ENCODE measurements at places on chromosomes 4 and X.

- DNase-seq, result no peak
Measured at GRCh38 chrX:48589482-48590162, 7.7 kb upstream of the WDR13 start.

DNA sequence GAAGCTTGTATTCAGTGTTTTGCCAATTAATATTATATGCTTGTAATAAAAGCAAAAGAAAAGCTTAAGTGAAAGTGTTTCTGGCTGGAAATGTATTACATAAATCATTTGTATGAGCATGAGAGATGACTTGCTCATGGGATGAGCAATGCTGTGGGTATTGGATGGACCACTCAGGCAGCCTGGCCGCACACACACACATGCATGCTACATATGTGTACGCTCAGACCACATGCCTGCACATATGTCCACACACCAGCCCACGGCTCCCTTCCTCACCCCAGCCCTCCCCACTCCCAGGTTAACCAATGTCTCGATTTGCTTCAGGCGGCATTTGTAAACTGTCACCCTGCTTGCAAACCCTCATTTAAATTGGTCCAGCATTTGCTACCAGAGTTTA is 55.9 kb downstream of the CPLX1 start:
- no peak for DNase-seq

GRCh38 chr4:146510942-146511341 is 10.8 kb downstream of the SLC10A7 start:
- DNase-seq, result no peak

DNA sequence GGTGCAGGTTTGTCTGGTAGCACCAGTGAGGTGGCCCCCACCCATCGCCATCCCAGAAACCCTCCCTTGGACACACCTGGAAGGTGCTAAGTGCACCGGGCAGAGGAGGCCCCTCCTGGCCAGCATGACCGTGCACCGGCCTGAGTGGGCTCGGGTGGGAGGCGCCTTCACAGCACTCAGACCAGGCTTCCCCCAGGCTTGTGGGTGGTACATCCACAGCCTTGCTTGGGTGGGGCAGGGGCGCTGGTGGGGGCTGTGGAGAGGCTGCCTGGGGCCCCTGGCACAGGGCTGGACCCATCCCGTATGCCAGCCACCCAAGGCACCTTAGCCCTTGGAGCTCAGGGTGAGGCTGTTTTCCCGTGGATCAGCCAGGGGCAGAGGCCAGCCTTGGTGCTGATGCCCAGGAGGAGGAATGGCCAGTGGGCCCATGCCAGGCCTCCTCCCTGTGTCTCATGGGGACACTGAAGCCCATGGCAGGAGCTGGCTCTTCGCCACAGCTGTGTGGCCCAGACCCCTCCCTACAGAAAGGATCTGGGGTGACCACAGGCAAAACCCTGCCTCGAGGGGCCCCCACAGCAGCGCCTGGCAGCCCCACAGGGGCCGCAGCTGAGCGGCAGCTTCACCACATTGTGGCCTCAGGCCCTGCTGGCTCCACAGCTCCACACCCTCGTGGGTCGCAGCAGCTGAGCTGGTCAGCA is 21.4 kb downstream of the NKX1-1 start:
- no peak for DNase-seq

GRCh38 chr4:29320947-29321620 is 1399.1 kb upstream of the PCDH7 start:
- DNase-seq, result no peak

DNA sequence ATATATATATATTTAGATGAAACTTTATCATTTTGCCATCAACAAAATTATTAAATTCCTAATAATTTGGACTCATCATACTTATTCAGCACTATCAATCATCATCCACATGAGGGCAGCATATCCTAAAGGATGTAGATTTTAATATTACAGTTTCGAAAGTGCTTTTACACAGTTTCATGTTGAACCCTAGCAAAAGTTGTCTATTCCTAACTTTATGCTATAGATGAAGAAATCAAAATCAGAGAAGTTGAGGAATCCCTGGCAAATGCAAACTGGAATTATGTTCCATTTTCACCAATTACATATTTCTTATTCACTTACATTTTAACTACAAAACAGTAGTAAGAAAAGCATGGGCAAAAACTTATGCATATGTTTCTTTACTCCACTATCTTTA is 36.6 kb upstream of the UGT2A1 start:
- no peak for DNase-seq

GRCh38 chrX:1435241-1435895 is 17.3 kb downstream of the ASMTL start:
- no peak for DNase-seq

- no peak for DNase-seq
Measured at GRCh38 chrX:10103023-10103422, 53.8 kb upstream of the CLCN4 start.

DNA sequence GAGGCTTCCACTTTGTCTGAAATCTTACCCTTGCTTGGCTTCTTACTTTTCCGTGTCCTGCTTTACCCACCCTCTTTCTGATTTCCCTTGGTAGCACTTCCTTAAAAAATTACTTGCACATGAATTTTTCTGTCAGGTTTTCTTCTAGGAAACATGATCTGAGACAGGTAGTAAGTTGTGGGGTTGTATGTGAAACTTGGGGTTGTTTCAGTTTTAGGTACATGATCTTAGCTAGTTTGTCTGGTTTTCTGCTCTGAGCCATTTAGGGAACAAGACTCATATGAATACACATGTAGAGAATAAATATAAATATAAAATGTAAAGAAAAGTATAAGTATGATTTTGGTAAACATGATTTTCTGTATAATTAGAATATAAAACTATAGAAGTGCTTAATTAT is 17.4 kb upstream of the ARMCX2 start:
- no peak for DNase-seq

GRCh38 chrX:137999552-137999951 is 433.6 kb downstream of the ZIC3 start:
- no peak for DNase-seq

DNA sequence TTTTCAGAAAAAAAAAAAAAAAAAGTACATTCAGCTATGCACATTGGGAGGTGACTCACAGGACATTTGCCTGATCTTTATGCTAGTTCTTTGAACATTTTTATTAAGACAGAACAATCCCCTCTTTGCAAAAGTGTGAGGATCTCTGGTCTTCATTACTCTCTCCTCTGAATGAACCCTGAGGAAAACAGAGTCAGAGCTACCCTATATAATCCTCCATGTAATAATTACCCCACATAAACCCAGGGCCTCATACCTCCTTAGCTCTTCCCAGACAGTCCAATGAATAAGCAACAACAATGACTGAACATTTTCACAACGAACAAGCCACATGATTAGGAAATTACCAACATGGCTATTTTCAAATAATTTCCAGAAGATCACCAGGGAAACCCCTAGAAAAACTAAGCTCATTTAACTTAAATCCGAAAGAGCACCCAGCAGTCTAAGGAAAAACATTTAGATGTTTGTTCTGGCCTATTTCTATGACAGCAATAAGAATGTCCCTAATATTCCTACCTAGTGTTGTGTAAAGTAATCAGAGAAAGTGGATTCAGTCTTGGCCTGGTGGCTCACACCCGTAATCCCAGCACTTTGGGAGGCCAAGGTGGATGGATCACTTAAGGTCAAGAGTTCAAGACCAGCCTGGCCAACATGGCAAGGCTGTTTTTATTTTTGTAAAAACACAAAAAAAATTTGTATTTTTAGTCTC is 37.8 kb downstream of the TBC1D9 start:
- no peak for DNase-seq

DNA sequence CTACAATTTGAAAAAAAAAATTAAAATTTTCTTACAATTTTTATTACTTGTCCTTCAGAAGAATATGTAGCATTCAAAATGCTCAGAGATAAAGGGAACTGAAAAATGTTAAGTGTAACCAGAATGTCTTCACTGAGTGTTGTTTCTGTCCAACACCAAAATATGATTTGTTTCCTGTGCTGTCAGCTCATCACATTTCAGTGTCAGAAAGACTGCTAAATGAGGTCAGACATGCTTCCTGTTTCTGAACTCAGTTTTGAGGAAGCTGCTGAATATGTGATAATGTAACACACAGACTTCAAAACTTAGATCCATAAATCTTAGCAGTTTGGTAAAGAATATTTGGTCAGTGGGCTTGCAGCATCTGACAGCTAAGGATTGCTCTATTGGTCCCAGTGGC is 1849.7 kb downstream of the PCDH7 start:
- DNase-seq, result no peak

DNA sequence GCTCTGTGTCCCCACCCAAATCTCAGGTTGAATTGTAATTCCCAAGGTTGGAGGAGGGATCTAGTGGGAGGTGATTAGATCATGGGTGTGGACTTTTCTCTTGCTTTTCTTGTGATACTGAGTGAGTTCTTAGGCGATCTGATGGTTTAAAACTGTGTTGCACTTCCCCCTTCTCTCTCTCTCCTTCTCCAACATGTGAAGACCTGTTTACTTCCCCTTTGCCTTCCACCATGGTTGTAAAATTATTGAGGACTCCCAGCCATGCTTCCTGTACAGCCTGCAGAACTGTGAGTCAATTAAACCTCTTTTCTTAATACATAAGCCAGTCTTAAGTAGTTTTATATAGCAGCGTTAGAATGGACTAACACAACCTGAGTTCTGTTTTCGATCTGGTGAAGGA is 738.2 kb downstream of the ARAP2 start:
- DNase-seq, result no peak

- no peak for DNase-seq
Measured at GRCh38 chr4:149549911-149550310, 265.7 kb downstream of the IQCM start.

DNA sequence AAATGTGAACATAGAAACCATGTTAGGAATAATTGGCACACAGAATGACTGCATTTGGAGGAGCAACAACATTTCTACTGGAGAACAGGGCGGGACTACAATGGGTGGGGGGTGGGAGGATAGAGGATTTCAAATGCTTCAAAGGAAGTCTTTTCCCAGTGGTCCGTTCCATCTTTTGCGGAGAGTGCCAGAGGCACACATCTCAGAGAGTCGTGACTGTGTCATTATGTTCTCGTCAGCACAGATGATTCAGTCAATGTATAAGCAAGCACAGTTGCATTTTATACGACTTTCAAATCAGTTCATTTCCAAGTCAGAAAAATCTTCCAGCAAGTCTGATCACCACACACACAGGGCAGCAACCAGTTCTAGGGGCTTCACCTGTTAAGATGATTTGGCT is 22.7 kb upstream of the GPR50 start:
- no peak for DNase-seq

DNA sequence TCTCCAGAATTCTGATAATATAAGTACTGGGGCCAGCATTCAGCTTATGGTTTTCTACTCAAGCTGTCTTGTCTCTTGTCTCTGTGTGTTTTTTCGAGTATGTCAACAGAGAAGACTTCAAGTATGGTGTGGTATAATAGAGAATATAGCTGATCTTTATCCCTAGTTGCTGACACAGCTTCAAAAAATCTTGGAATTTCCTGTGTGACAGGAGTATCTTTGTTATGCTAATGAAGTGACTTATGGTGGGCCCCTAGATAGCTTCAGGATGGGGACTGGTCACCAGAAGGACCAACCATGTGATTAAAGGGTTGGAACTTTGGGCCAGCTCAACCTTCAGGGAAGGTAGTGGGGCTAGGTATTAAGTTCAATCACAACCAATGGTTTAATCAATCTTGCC is 2.9 kb downstream of the GPRASP3 start:
- DNase-seq, result no peak

DNA sequence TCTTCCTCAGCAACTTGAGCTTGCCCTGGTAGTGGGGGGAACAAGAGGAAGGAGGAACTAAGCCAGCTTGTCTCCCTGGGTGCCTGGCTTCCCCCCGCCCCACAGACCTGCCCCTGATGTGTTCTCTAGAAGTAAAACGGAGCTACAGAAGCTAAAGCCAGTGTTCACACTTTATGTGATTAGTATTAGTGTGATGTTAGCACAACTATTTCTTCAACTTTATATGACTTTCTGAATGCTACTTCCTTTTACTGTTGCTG is 10.7 kb downstream of the RGS12 start:
- DNase-seq, result no peak

DNA sequence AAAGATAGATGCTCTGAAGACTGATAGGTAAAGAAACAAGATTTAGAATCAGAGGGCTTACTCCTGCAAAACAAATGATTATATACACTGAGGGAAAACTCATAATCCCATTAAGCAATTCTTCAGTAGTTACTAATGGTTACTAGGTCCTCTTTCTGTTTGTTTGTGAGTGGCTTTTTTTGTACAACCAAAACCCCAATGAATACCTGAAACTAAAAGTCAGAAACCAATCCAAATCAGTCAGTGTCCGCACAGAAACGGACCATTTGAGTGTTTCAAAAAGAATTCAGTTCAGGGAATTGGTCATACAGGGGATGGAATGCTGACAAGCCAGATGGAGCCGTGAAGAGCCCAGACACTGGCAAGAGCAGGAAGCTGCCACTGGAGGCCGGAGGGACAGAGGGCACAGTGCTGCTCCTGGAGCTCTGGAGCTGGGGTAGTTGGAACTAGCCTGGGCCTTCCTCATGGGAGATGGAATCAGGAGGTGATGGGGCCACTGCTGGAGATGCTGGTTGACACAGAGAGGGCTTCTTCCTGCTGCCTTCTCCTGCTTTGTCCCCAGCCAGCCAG is 31.9 kb downstream of the SETD7 start:
- no peak for DNase-seq

GRCh38 chr4:1976416-1977352 is 32.1 kb downstream of the NELFA start:
- no peak for DNase-seq

DNA sequence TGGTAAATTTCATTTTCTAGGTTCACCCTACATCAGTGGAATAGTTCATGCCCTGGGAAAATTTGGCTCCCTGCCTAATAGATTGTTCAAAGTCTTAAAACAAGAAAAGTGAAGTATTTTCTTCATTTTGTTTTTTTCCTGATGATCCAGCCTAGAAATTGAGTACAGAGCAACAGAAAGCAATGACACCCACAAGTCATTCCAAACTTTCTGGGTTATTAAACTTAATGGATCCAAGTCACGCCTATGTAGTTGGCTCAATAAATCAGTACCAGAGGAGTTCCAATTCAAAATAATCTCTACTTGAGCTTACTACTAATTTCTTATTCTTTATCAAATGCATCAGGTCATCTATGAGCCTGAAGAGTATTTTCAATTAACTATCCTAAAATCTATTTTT is 937.6 kb upstream of the SLIT2 start:
- no peak for DNase-seq

DNA sequence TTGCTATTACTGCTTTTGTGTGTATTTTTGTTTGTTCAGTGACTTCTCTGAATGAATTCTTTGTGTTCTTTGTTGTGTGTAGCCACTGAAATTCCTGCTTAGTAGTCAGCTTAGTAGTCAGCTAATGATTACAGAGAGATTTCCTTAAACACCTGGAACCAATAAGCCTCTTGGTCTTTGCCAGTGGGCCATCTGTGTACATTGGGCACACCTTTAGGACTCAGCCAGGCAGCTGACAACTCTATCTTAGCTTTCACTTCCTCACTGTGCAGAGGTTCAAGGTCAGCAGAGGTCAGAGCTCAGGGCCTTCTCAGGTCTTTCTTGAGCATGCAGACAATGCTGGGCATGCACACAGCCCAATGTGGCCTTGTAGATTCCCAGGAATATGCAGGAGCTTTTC is 59.3 kb downstream of the RWDD4 start:
- DNase-seq, result no peak

- DNase-seq, result no peak
Measured at GRCh38 chrX:31653422-31653821, 581.6 kb upstream of the FTHL17 start.

GRCh38 chrX:36388901-36389300 is 469.4 kb downstream of the CFAP47 start:
- no peak for DNase-seq

All from H54 (cell line).